ENCODE measurements at places on chromosomes 1 and 21.

GRCh38 chr1:165734906-165735305 is 33.8 kb downstream of the TMCO1 start:
- DNase-seq, result no peak

DNA sequence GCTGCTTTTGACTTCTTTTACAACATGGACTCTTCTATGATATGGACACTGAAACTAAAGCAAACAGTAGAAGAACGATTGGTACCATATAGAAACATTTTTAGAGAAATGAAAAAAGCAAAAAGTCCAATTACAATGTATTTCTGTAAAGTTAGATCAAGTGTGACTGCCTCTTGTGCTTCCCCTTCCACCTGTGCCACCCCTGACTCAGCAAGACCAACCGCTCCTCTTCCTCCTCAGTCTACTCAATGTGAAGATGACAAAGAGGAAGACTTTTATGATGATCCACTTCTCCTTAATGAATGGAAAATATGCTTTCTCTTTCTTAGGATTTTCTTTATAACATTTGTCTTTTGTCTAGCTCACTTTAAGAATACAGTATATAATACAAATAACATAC is 66.9 kb downstream of the PHTF1 start:
- no peak for DNase-seq

- no peak for DNase-seq
These were observed 1.2 kb upstream of the CAP1 start for GRCh38 chr1:40039245-40039756.

GRCh38 chr1:202692959-202693555 is 17.2 kb downstream of the SYT2 start:
- peak; percentile 64 for DNase-seq

DNA sequence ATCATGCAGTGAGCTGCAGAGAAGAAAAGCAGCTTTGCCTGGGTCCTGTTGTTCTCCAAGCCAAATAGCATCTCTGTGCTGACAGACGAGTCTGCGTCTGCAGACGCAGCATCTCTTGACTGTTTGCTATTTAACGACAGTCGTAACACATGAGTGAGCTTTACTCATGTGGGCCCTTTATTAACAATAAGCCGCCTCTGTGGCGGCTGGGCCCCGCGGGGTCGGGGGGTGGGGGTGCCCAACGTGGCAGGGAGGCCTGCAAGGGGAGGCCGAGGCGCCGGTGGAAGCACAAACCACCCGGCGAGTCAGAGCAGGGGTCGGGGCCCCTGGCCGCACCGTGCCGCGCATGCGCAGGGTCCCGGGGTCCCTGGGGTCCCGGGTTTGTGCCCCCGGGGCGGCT is 435.1 kb downstream of the KIF26B start:
- no peak for DNase-seq

GRCh38 chr21:26091480-26092018 is 79.0 kb downstream of the APP start:
- DNase-seq, result no peak

GRCh38 chr21:14086553-14086952 is 124.2 kb downstream of the LIPI start:
- no peak for DNase-seq

DNA sequence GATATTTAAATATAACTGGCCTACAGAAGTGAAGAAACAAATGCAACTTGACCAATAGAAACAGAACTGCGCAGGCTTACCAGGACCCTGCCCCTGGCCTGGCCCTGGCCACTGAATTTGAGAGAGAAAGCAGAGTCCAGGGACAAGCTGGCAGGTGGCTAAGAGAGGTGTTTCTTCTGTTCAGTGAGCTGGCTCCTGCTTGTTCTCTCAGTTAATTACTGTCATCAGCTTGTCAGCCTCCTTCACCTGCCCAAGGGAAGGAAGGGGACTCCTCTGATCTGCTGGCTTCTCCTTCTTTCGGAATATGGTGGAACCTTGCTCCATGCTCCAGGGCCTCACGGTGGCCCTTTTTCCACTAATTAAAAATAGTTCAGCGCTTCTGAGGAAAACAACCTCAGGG is 388.4 kb downstream of the DISC1 start:
- no peak for DNase-seq
